ENCODE measurements at places on chromosomes 4 and X.

- no peak for DNase-seq
These were observed 697 bp downstream of the SRPK3 start for GRCh38 chrX:153781428-153782047.

DNA sequence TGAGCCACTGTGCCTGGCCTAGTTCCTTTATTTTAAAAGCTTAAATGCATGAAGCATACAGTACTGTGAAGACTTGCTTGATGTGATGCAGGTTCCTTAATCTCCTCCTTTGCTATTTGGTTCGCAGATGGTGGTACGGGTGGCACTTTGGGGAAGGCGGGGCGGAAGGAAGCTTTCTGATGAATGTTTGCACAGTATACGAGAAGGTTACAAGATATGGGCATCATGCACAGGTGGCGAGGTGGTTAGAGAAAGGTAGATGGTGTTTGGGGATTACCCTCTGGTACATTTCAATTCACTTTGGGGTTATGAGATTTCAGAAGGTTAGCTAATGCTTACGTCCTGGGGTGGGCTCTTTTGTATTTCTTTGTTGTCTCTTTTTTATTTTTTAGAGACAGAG lies 17.2 kb downstream of the RHOH start:
- no peak for DNase-seq

DNA sequence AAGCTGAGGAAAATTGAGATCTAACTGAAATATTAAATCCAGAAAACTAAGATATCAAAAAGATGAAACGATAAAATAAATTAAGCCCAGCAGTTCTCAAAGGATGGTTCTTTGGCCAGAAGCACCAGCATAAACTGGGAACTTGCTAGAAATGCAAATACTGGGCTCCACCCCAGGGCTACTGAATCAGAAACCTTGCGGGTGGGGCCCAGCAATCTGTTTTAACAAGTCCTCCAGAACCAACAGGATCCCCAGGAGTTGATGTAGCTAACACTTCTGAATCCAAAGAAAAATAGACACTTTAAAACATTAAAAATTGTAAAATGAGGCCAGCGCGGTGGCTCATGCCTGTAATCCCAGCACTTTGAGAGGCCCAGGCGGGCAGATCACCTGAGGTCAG lies 14.1 kb upstream of the TMEM154 start:
- DNase-seq = no peak

- DNase-seq = peak; percentile 50
These were observed 28.4 kb downstream of the TRMT44 start for GRCh38 chr4:8468746-8469535.

GRCh38 chr4:22850055-22850454 lies 157.3 kb downstream of the GBA3 start:
- no peak for DNase-seq

All from fibroblast of skin of right quadriceps (primary cell).